ENCODE measurements at places on chromosomes 11 and 22. TPM values are rescaled to one million over a fixed set of nuclear protein-coding genes. Genes with fewer than 3 reads are reported as not detected.

GRIK4 gene
- total RNA-seq, result 0.86 TPM

MPZL2 gene
- total RNA-seq, result not detected

HTR3B gene
- total RNA-seq, result 0.26 TPM

FOLR3 gene
- not detected for total RNA-seq

DDIAS gene
- 23.2 TPM for total RNA-seq

GAL3ST3 gene
- total RNA-seq, result 9.7 TPM

RAC2 gene
- not detected for total RNA-seq

CNTN5 gene
- total RNA-seq, result not detected

LIN7C gene
- 34.0 TPM for total RNA-seq

OR8A1 gene
- not detected for total RNA-seq

KCTD14 gene
- total RNA-seq, result 1.6 TPM

JHY gene
- 2.3 TPM for total RNA-seq

TMEM25 gene
- total RNA-seq, result 28.6 TPM

MARK2 gene
- 42.4 TPM for total RNA-seq

DNA sequence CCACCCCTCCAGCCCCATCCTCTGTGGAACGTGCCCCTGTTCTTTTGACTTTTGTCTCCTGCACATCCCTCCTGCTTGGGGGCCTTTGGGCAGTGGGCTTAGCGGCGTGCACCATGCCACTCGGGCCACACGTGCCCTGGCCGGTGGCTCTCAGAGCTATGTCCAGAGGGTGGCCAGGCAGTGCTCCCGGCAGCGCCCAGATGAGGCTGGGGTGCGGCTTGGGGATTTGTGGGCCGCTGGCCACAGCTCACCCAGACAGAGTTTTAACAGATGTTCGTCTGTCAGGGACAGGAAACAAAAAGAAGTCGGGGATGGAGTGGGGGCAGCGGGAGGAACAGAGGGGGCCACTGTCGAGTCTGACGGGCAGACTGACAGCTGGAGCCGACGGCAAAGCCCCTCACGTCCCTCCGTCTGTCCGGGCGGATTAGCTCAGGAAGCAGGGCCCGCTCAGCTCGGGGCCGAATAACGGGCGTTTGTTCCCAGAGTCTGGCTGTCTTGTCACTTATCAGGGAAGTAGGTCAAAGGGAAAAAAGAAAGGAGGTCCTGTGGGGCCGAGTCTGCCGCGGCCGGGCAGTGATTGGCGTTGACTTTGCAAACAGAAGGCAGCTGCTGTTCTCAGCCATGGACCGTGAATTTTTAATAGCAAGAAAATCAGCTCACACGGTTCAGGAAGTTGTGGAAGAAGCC is 61.6 kb downstream of the LRP5 start:
- H3K27me3 ChIP-seq, result no peaks in the 10 kb centered on the region
- H3K4me1 ChIP-seq, result peaks cover 48% of the 10 kb centered on the region
- H3K4me3 ChIP-seq, result peak overlapping the region; percentile 66
- peak overlapping the region; percentile 91 for H3K27ac ChIP-seq

DNA sequence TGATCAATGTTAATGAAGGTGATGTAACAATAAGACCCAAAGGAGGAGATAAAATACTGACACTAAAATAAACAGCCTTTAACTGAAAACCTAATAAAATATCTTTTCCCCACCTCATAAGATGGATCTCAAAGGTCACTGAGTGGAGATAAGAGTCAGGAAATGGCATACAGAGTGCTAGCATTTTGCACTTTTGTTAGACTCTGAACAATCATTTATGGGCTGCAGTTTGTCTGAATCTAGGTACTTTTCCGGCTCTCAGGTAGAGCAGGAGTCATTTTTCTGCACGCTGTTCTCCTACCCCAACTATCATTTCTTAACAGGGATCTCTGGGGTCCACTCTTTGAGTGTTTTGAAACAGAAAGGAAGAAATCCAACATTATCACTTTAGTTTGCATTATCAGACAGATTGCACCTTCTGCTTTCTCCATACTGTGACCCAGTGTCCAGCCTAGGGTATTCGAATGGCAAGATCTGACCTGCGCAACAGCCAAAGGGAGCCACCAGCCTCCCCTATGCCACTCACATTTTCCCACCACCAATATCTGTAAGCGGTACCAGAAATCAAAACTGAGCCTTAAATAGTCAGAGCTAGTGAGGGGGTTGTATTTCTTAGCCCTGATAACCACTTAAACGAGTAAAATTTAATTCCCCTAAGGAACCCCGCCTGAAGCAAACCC is 863 bp downstream of the SIAE start:
- H3K4me3 ChIP-seq, result peak overlapping the region; percentile 93
- no peak overlapping the region for H3K27ac ChIP-seq
- H3K27me3 ChIP-seq, result peaks cover 15% of the 10 kb centered on the region
- H3K4me1 ChIP-seq, result peaks cover 18% of the 10 kb centered on the region
- DNase-seq, result no peak

- no peak for DNase-seq
- H3K36me3 ChIP-seq, result peaks cover 2% of the 10 kb centered on the region
- no peak overlapping the region for H3K27ac ChIP-seq
Observed at GRCh38 chr22:37627545-37627944, 11.9 kb upstream of the SH3BP1 start.

- no peaks in the 10 kb centered on the region for H3K36me3 ChIP-seq
- DNase-seq, result no peak
- H3K27ac ChIP-seq, result no peak overlapping the region
Observed at GRCh38 chr11:35947437-35947836, 3.6 kb downstream of the LDLRAD3 start.

DNA sequence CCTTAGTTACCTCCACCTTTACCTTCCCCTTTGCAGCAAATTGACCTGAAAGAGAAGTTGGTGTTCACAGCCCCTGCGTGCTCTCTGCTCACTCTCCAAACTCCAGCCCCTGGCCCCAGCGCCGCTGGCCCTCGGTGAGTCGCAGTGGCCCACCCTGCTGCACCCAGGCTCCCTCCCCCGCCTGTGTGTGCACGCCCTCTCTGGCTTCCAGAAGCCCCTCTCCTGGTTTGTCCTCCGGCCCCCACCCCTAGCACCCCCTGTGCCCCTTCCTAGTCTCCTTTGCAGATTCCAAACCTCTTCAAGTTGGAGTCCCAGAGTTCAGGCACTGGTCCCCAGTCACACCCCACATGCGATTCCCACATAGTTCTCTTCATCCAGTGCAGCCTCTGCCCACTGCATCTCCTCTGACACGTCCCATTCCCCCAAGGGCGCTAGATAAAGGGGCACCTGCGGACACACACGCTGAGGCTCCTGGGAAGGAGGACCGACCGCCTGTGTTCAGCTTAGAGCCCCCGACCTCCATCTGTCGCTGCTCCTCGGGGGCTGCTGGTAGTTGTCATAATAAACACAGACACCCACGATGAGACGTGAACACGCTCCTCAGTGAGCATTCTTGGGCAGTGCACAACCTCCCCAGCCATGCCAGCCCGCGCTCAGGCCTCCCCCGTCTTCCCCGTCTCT is 1.5 kb upstream of the PHRF1 start:
- no peak for DNase-seq
- peak overlapping the region; percentile 92 for H3K4me3 ChIP-seq
- no peak overlapping the region for H3K27ac ChIP-seq

DNA sequence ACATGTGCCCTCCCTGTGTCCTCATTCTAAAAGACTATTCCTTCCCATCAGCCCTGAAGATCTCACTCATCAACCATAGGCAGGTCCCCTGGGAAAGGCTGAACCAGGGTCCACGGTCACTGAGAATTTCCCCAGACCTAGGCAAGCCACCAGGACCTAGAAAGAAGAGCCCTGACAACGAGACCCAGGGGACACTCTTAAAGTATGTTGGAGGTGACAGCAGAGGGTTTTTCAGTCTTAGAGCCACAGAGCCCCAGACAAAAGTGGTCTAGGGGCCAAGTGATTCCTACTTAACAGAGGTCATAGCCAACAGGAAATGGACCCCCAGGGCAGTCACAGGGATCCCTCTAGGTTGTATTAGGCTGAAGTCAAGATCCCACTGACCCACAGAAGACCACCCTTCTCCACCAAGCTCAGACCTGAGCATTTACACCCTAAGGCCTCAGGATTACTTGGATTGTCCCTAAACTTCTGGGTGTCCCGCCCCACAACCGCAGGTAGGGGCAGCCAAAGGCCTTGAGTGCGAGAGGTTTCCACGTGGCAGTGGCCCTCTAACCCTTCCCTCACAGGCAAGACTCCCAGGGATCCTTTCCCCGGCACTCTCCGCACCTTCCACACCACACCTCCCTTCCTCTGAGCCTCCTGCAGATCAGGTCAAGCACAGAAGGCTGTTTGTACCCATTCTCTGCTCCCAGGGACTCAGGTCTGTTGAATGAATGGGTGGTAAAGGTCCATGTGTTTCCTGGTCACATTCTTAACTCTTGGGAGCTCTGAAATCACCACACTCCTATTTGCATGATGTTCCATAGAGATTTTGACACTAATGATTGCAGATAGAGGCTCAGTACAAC is 12.3 kb downstream of the POU2AF1 start:
- no peak for DNase-seq
- no peak overlapping the region for H3K4me3 ChIP-seq
- H3K36me3 ChIP-seq, result no peaks in the 10 kb centered on the region
- peaks cover 11% of the 10 kb centered on the region for H3K27me3 ChIP-seq

DNA sequence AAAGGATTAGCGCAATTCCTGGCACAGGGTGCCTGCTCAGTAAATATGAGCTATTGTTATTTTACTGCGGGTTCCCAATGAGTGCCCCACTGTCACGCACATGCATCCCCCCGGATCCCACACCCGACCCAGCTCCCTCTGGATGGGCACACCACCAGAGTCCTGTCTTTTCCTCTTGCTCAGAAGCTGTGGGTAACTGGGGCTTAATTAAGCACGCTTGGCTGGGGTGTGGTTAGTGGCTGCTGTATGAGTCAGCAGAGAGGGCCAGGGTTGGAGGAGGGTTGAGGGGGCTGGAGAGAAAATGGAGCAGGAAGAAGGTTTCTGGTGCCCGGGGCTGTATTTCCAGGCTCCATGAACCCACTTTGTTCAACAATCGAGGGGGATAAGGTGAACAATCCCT is 30.3 kb upstream of the NECTIN1 start:
- peaks cover 13% of the 10 kb centered on the region for H3K27me3 ChIP-seq
- DNase-seq, result no peak
- peaks cover 5% of the 10 kb centered on the region for H3K4me1 ChIP-seq
- H3K4me3 ChIP-seq, result no peak overlapping the region
- no peak overlapping the region for H3K27ac ChIP-seq

- H3K4me1 ChIP-seq, result no peaks in the 10 kb centered on the region
- no peak for DNase-seq
- no peak overlapping the region for H3K27ac ChIP-seq
- no peak overlapping the region for H3K4me3 ChIP-seq
- no peaks in the 10 kb centered on the region for H3K27me3 ChIP-seq
Observed at GRCh38 chr11:133905677-133906156, 51.1 kb downstream of the IGSF9B start.

- peak; percentile 21 for DNase-seq
- no peak overlapping the region for H3K4me3 ChIP-seq
Observed at GRCh38 chr11:62108017-62108750, 15.6 kb upstream of the INCENP start.

GRCh38 chr11:34205326-34206035 is 100.1 kb downstream of the NAT10 start:
- H3K4me1 ChIP-seq, result peaks cover 39% of the 10 kb centered on the region
- H3K27ac ChIP-seq, result no peak overlapping the region
- no peaks in the 10 kb centered on the region for H3K27me3 ChIP-seq
- DNase-seq, result no peak

DNA sequence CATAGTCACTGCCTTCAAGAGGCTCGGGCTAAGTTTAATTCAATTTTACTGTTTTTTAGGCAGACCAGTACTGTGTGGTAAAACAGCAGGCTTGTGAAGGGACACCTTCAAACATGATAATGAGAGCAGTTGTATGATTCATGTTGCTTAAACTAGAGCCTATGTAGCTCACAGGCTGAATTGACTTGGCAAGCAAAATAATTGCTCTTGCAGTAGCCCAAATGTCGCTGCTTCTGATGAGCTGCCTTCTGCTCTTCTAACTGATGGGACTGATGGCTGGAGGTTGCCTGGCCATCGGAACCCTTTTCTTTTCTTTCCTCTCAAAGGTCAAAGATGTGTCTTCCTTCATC is 137.6 kb downstream of the MAML2 start:
- H3K4me3 ChIP-seq, result no peak overlapping the region
- H3K4me1 ChIP-seq, result peaks cover 67% of the 10 kb centered on the region
- H3K27ac ChIP-seq, result no peak overlapping the region
- H3K27me3 ChIP-seq, result no peaks in the 10 kb centered on the region
- no peak for DNase-seq

DNA sequence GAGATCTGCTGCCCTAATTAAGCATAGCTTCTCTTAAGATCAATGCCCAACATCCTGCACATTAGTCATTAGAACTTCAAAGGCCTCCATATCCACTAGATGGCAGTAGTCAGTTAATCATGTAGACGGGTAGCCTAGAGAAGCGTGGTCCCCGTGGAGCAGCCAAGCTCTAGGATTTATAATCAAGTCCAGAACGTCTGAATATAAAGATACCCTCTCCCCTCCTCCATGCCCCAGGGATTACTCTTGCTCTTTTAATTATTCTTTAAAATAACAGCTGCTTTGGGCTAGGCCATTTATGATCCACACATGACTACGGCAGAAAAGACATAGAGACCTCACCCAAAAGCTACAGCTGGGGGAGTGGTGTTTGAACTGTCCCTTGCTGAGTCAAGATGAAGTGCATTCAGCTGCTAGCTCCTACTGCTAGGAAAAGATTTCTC is 327.6 kb upstream of the PLET1 start:
- no peak overlapping the region for H3K4me3 ChIP-seq
- no peak overlapping the region for H3K27ac ChIP-seq
- no peaks in the 10 kb centered on the region for H3K36me3 ChIP-seq
- H3K27me3 ChIP-seq, result no peaks in the 10 kb centered on the region

DNA sequence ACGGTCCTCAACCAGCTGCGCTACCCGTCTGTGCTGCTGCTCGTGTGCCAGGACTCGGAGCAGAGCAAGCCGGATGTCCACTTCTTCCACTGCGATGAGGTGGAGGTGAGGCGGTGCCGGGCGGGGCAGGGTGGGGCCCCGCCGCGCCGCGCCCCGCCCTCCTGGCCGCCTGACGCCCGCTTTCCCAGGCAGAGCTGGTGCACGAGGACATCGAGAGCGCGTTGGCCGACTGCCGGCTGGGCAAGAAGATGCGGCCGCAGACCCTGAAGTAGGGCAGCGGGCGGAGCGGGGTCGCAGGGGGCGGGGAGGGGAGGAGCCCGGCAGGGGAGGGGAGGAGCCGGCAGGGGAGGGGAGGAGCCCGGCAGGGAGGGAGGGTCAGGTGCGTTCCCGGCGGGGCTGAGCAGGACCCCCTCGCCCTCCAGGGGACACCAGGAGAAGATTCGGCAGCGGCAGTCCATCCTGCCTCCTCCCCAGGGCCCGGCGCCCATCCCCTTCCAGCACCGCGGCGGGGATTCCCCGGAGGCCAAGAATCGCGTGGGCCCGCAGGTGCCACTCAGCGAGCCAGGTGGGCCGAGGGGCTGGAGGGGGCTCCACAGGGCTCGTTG is 14.7 kb downstream of the EPS8L2 start:
- DNase-seq, result peak; percentile 44
- no peak overlapping the region for H3K4me3 ChIP-seq
- no peaks in the 10 kb centered on the region for H3K36me3 ChIP-seq
- peaks cover 68% of the 10 kb centered on the region for H3K27me3 ChIP-seq
- H3K27ac ChIP-seq, result no peak overlapping the region
- no peaks in the 10 kb centered on the region for H3K4me1 ChIP-seq

DNA sequence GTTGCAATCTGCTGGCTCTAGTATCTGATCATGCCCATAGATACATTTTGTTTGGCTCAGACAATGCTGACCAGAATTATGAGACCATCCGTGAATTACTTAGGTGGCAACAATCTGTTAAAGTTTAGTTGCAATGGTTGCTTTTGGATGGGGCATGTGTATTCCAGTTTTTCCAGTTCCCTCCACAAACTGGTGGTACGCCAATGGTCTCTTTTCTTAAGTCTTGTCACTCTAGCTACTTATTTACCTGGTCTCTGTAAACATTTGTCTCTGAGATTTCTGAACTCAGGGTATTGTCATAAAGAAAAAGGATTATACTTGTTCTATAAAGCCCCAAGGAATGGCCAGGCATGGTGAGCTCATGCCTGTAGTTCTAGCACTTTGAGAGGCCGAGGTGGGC is 65.9 kb downstream of the PGR start:
- no peaks in the 10 kb centered on the region for H3K36me3 ChIP-seq
- no peak for DNase-seq
- no peaks in the 10 kb centered on the region for H3K4me1 ChIP-seq

Measured in neural crest cell (in vitro differentiated cells).